T-helper 17 cell (primary cell): ENCODE measurements at places on chromosomes 4 and X.

DNA sequence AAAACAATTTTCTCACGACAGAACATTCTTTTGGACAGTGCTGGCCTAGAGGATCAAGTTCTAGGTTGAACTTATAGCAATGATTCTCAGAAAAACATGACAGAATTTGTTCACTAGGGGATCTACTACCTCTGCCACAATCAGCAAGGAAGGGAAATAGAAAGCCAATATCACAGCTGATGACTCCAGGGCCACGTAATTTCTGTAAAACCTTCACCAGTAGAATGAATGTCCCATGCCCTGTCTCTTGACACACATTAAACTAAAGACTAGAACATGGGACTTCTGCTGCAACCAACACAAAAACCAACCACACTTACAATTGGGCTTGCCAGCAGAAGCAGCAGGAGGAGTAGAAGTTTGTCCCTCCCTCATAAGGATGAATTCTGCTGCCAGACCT is 86.0 kb upstream of the NPFFR2 start:
- no peak for DNase-seq

- no peak for DNase-seq
Observed at GRCh38 chr4:54231419-54231767, 2.3 kb downstream of the PDGFRA start.

GRCh38 chr4:112036886-112037285 is 108.4 kb upstream of the FAM241A start:
- DNase-seq = no peak

DNA sequence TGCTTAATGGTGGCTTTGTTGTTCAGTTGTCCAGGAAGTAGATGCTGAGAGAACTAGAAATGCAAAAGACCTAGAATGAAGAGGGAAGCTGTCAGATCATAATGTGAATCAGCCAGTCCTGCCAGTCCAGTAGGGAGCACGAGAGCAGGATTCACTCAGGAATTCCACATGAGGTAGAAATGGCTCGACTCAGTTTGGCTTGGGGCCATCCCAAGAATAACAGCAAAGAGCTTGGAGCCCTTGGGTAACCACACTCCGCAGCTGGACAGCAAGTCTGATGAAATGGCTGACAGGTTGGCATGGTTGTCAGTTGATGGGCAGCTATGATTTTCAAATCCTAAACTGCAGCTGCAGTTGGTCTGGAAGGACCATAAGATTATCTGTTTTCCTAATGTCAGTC is 44.5 kb upstream of the WDR1 start:
- no peak for DNase-seq

GRCh38 chr4:1351854-1352566 is 5.0 kb downstream of the UVSSA start:
- peak; percentile 81 for DNase-seq

- DNase-seq = no peak
Observed at GRCh38 chr4:52312722-52313121, 261.6 kb downstream of the SPATA18 start.

DNA sequence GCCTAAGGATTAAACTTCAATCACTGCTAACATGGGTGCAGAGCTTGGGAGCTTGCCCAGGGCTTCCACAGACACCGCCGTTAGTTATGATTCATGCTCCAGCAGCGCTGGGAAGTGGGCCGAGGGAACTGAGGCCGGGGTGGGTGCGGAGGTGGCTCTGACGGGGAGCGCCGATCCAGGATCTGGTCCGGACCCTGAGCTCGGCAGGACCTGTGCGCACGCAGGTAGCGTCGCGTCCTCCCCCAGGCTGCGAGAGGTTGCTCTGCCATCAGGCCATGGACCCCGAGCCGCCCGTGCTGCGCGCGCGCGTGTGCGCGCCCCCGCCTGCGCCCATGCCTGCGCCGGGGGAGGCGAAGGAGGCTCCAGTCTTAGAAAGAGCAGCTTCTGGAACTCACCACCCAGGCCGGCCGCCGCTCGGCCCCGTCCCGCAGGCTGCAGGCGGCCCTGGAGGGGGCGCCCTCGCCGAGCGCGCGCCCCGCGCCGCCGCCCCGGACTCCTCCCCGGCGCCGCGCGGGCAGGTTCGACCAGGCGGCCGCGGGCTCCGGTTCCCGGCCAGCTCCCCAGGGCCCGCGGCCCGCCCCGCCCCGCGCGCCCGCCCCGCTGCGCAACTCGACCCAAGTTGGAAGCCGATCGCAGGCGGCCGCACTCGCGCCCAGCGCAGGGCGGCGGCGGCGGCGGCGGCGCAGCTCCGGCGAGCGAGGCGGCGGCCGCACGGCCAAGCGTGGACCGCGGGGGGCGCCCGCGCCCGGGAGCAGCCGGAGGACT is 732 bp upstream of the ADRA2C start:
- DNase-seq = no peak
